ENCODE measurements at places on chromosomes 3 and 15. TPM values are rescaled to one million over a fixed set of nuclear protein-coding genes. Genes with fewer than 3 reads are reported as not detected.

Gene IMPG2
- total RNA-seq = 0.03 TPM

Gene SPINT1
- total RNA-seq = 121 TPM

Gene NOX5
- total RNA-seq = 0.14 TPM

Gene ADAMTS9
- total RNA-seq = 0.07 TPM
